T-helper 1 cell (primary cell): ENCODE measurements at places on chromosomes 3 and 15.

- DNase-seq = no peak
These were observed 57.9 kb downstream of the APBA2 start for GRCh38 chr15:28943611-28944230.

DNA sequence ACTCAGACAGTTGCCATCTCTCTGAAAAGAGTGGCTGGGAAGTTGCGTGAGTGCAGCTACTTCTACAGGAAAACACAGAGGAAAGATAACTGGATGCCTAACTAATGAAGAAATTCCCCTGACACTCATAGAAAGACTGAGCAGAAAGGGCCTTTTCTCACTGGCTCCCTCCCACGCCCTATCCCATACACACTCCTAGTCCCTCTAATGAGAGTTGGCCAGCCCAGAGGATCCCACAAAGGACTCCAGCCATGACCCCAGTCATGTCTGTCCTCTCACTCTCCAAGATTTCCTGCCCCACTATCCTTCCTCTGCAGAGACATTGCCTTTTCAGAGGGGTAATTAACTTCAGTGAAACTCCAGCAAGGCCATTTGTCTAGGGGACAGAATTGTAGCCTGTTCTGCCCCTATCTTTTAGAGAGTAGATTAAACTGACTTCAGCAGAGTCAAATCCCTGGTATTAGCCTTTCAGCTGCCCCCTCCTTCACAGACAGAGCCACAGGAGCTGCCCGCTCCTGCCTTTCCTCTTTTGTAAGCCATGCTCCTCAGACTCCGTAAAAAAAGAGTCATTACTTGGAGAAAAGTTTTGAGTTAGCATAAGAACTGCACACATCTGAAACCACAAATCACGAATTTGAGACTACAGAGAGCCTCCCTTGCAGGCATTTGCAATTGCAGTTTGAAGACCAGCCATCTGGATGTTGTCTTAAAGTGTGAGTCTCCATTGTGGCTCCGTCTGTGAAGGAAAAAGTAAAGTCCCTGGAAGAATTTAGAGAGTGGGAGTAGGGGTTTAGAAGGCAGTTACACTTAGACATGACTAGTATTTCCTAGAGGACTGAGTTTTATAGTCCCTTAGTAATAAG is 129.1 kb upstream of the SEMA6D start:
- DNase-seq = no peak

GRCh38 chr3:10317311-10317960 is 3.5 kb downstream of the SEC13 start:
- DNase-seq = no peak

DNA sequence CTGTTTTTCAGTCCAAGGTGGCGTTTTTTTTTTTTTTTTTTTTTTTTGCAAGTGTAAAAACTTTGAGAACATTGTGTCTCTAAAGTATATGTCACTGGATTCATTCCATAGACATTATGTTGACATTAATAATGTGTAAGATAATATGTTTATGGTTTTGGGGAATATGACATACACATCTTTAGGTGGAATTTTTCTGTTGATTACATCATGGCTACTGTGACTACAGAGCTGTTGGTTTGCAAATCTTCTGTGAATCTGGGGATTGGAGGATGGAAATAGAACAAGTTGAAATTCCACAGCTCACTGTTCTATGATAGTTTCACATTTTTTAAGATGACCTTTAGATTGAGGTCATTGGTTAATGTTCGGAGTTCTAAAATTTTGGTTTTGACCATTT is 24.4 kb upstream of the PLSCR2 start:
- DNase-seq = no peak

GRCh38 chr15:101568309-101568708 is 78.8 kb upstream of the PCSK6 start:
- DNase-seq = no peak

DNA sequence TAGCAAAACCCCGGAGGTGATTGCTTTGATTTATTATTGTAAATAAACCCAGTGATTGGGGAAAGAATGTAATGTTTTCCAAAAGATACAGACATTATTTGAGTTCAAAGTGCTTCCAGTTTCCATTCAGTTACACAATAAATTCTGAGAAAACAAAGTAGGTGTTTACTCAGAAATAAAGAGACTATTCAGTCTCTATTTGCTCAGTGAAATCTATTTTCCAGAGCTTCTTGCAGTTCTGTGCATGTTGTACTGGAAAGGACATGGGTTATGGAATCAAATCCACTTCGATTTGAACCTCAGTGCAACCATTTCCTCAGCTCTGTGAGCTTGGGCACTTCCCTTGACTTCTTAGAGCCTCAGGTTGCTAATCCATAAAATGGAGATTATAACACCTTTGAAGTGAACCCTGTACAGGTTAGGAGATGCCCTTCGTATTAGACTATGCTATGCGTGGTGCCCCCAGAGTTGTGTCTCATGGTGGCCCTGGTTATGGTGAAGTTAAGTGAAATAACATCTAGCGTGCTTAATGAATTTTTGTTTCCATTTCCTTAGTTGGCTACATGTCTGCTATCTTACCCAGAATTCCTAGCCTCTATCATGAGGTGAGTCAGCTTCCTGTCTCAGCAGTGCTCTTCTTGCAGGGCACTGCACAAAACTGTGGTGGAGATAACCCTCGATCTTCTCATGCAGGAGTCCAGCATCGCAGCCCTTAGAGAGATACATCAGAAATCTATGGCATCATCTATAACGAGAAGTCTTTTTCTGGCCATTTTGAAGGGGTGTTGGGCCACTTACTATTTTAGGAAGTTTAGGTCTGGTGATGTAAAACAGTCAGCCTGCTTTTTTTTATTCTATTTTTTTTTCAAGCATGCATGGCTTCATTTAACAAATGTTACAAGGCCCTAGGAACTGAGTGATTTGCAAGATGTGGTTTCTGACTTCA is 97.7 kb downstream of the RPL39L start:
- peak; percentile 34 for DNase-seq

GRCh38 chr3:37024092-37024491 is 30.8 kb downstream of the MLH1 start:
- no peak for DNase-seq

DNA sequence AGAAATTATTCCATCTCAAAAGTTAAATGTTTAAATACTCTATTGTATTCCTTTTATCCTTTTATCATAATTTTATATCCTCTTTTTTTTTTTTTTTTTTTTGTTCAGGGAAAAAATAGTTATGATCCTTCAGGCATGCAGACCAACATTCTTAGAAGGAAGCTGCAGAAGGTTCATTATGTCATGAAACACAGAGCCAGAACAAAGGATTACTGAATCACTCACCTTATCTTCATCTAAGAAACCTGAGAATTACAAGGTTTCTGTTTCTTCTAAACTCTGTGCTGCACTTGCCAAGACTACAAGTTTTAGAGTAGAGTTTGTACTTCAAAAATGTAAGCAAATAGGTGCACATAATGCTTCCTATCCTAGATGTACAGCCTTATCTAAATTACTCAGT is 3.3 kb downstream of the PLCH1 start:
- no peak for DNase-seq

DNA sequence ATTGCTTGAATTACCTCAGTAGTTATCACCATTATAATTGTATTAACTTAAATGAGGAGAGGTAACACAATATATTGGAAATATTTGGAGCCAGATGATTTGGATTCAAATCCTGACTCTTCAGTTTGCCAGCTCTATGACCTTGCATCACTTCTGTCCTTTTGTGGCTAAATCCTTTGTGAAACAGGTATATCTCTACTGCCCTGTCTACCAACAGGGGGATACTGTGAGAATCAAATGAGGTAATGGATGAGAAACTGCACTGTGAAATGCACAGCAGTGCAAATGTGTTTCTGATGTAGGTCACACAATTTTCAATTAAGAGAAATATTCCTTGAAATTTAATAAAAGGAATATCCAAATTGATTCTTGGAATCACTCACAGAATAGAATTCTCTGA is 58.8 kb downstream of the CCDC54 start:
- no peak for DNase-seq

DNA sequence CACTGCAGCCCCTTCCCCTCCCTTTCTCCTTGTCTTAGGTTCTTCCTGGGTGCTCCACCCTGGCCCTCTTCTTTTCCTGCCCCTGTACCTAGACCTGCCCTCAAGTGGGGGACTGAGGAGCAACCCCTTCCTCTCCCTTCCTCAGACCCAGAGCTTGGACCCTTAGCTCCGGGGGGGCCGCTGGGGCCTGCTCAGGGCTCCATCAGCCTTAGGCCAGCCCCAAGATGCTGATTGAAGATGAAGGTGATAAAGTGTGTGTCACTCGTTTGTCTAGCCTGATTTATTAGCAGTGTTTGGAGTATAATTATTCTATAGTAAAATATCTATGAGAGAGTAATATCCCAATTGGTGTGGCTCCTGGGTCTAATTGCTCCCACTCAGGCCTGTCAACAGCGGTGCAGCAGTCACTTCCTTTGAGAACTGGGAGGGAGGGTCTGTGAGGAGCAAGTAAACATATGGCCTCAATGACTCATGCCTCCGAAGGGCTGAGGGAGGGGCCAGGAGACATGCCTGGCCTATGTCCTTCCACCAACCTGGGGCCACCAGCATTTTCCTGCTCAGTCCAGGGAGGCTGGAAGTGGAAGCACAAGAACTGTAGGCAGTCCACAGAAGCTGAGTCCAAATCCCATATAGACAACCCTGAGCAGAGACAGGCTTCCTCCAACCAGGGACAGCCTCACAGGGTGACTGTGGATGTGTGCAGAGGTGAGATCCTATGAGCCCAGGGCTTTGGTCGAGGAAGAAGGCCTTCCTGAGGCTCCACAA is 123.2 kb downstream of the DNAJB8 start:
- DNase-seq = no peak

DNA sequence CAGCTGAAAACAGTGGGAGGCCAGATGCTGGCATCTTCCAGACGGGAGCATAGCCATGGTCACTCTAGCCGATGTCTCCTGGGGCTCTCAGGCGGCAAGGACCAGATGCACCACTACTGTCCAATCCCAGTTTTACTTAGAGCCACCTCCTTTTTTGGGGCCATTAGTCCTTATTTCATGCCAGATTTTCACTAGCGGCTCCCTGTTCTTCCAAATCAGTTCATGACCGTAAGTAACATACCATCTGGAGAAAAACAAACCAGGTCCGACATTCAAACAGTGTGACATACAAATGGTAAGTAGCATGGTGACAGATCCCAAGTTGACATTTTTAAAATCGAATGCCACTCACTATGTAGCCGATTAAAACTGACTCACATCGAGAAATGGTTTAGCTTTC is 4.1 kb upstream of the MAP6D1 start:
- DNase-seq = no peak

DNA sequence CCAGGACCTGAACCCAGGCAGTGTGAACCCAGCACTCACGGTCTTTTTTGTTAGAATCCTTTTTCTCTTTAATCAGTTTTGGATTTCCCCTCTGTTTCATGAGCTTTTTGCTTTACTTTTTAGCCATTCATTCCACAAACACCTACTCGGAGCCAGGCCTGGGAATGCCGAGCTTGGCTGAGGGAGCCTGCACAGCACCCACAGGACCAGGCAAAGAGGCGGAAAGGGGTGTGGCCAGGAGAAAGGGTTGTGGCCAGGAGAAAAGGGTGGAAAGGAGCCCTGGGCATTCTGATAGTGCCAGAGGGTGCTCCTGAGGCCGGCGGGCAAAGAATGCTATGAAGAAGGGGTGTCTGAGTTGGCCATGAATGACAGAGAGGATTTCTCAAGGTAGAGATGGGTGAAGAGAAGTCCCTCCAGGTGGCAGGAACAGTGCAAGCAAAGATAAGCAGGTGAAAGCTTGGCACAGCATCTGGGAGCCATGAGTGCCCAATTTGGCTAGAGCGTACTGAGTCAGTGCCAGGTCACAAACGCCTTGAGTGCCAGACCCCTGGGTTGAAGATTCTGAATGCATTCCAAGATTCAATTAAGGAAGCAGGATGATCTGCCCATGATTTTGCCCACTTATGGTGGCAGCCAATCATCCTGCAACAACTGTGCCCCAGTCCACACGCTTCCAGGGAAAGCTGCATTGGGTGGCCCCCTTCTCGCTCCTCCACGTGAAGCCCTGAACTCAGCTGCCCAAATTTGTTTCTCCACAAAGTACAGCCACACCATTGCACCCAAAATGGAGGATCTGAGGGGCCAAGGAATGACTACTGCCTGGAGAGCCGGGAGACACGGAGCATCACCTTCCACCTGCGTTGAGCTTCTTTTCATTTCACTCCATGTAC is 157.2 kb downstream of the XXYLT1 start:
- DNase-seq = no peak

DNA sequence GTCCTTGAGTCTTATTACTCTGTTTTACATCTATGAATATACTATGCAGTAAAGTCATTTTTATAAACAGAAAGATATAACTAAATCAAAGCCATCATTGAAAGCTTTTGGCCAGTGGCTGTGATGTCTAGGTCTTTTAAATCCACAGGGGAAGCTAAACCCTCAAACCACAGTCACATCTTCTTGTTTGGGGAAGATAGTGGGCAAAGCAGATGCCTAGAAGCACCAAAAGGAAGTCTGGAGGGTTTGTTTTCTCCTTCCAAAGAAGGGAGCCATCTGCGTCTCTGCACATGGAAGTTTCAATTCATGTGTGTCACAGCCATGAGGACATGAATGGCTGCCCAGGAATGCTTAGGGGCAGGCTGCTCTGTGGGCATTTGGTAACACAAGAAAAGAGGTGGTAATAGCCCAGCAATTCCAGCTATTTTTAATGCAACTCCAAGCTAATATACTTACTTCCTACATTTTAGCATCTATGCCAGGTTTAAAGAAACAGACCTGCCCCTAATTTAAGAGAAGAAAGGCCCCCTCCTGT is 322.2 kb downstream of the SLC9A9 start:
- DNase-seq = no peak

DNA sequence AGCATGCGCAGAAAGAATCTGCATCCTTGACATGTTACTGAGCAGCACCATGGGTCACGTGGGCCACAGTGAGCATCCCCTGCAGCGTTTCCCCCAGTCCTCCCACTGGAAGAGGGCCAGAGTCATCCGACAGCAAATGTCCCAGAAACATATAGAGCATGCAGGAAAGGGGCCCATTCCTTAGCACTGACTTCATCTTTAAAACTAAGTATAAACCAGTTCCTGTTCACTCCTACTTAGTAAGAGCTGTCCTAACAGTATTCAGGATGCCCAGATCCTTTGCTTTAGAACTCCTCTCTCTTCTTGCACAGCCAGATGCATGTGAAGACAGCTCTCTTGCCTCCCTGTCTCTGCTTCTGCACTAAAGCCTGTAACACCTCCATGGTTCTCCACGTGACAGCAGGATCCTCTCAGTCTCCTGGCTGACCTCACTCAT is 79.3 kb upstream of the OXTR start:
- DNase-seq = no peak

DNA sequence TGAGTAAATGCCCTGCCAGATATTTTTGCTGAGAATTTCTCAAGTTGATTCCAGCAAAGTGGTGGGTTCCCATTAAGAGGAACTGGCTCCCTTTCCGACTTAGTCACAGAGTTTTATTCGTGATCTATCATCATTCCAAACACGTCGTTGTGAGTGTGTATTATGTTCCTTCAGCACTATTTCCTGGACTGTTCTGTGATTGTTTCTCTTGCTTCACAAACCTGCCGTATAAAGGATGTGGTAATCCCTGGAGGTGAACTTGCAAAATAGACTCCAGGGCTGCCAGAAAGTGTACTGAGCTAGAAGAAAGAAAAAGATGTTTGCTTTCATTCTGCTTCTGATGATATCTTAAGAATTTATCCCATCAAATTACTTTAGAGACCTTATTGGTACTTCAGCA is 14.5 kb upstream of the CAPN3 start:
- no peak for DNase-seq
